HFFc6 (cell line): ENCODE measurements at places on chromosomes 3 and 15.
A peak's percentile ranks its signal among the peaks of the same experiment; 100 is the strongest.

- H3K36me3 ChIP-seq, result no peaks in the 10 kb centered on the region
- DNase-seq, result no peak
- no peak overlapping the region for H3K27ac ChIP-seq
- H3K4me1 ChIP-seq, result no peaks in the 10 kb centered on the region
- no peak overlapping the region for H3K4me3 ChIP-seq
Measured at GRCh38 chr3:24802614-24803013, 308.0 kb upstream of the THRB start.

GRCh38 chr15:69758291-69758771 lies 305.7 kb downstream of the RPLP1 start:
- H3K27ac ChIP-seq, result peak overlapping the region; percentile 85
- peaks cover 60% of the 10 kb centered on the region for H3K4me1 ChIP-seq
- 0 out of 2 replicates have a peak, but pooled peaks cover 5% of the 10 kb centered on the region for H3K36me3 ChIP-seq
- H3K27me3 ChIP-seq, result peaks cover 2% of the 10 kb centered on the region
- peak; percentile 70 for DNase-seq
- no peak overlapping the region for H3K4me3 ChIP-seq

DNA sequence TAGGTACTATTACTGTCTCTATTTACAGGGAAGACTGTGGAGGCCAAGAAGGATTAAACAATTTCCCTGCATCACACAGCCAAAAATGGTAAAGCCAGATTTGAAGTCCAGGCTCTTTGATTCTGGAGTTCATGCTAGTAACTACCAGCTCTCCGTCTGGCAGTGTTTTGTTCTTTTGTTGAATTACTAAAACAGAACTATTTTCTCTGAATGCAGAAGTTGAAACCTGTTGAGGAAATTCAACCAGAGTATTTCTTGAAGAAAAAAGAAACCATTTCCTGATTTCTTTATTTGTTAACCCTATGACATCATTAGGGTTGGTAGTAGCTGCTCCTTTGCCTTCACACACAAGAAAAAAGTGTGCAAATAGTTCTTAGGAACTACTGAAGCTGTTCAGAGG lies 34.3 kb downstream of the CRTC3 start:
- H3K4me1 ChIP-seq, result peaks cover 56% of the 10 kb centered on the region
- no peak overlapping the region for H3K4me3 ChIP-seq
- H3K27me3 ChIP-seq, result peaks cover 2% of the 10 kb centered on the region; the same call in 1 of the 2 replicates
- no peak overlapping the region for H3K27ac ChIP-seq
- no peak for DNase-seq
- peaks cover 25% of the 10 kb centered on the region for H3K36me3 ChIP-seq

GRCh38 chr3:100882571-100882984 lies 110.6 kb downstream of the ABI3BP start:
- H3K4me1 ChIP-seq, result peaks cover 22% of the 10 kb centered on the region
- H3K36me3 ChIP-seq, result no peaks in the 10 kb centered on the region
- H3K27me3 ChIP-seq, result no peaks in the 10 kb centered on the region
- no peak for DNase-seq
- H3K4me3 ChIP-seq, result no peak overlapping the region

DNA sequence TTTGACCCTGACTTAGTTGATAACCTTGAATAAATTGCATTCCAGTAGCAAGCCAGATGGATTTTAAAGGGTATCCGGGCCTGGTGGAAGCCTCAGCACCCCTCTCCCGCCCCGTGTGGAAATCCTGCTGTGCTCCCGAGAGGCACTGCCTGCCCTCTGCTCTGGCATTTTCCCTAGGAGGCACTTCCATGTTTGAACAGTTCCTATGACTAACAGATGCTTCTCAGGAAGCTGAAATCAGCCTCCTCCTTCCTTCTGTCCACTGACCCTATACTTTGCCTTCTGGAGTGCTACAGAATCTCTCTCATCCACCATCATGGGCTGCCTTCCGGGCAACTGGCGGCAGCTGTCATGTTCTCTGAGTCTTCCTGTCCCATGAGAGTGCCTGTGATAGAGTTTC lies 90.8 kb downstream of the GABRG3 start:
- H3K27me3 ChIP-seq, result no peaks in the 10 kb centered on the region
- H3K4me3 ChIP-seq, result no peak overlapping the region

DNA sequence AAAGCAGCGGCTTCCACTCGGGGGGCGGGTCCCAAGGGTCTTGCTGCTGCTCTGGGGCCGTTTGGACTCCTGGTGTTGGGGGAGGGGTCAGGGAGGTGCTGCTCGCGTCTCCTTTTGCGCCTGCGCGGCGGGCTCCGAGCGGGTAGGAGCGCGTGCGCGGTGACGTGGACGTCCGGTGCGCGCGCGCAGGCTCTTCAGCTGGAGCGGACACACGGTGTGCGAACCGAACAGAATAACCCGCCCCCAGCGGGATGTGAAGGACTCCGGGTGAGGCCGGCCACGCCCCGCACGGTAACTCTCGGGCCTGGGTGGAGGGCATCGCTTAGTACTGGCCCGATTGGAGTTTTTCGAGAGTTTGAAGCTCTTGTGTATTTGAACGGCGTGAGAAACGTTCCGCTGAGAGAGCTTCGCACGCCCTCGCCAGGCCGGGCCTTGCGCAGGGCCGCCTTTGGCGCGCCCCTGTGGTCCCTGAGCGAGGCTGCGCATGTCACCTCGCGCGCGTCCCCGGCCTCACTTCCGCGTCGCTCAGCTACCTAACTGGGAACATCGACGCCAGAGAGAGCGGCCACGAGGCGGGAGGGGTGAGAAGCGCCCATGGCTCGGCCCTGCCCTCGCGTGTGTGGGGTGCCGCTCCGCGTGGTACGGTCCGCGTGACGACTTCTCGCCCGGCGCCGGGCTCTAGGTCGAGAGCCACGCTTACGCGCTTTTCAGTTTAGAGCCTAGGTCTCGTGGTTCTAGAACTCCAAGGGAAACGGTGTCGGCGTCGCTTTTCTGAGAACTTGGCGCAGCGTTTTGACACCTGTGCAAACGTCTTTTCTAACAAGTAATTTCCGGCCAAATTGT lies at the start of gene MGA:
Gene MGA (plus strand): TSS at position 171 of the 843 bp plus-strand sequence.
- DNase-seq, result peak; percentile 80
- peak within 1 kb of the TSS; percentile 95 for H3K27ac ChIP-seq
- H3K4me1 ChIP-seq, result peaks cover 47% of the 10 kb centered on the region
- H3K27me3 ChIP-seq, result peaks cover 2% of the 10 kb centered on the region
- H3K36me3 ChIP-seq, result peaks cover 4% of the 10 kb centered on the region
- H3K4me3 ChIP-seq, result peak within 1 kb of the TSS; percentile 92
